ENCODE measurements at places on chromosomes 1 and 21.

GRCh38 chr1:214840356-214840755 is 237.4 kb downstream of the CENPF start:
- no peak for DNase-seq

GRCh38 chr1:158117854-158118704 is 62.6 kb upstream of the CD1D start:
- peak; percentile 71 for DNase-seq

- DNase-seq = no peak
Observed at GRCh38 chr1:217989510-217989909, 295.6 kb upstream of the RRP15 start.

- DNase-seq = peak; percentile 59
Observed at GRCh38 chr1:25563330-25564215, 20.2 kb downstream of the LDLRAP1 start.

DNA sequence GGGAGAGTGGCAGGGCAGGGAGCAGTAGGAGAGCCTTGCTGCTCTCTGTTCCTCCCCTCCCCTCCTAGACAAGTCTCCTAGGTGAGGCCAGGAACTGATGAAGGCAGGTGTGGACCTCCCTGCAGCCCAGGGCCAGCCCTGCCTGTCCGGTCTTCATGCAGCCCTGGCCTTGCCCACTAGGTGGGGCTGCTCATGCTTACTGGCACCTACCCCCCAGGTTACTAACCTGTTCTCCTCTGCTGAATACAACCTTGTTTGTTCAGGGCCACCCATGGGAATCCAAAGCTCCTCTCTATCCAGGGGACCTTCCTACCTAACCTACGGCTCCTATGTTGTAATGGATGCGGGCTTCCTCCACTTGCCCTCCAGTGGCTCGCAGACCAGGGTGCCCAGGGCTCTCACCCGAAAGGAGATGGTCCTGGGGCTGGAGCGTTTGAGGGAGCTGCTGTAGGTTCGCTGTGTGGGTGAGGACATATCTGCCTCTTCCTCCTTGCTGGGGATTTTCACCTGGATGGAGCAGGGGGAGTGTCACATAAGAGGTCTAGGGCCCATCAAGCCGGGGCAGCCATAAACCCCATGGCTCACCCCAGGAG is 7.9 kb upstream of the TNNT2 start:
- peak; percentile 73 for DNase-seq

GRCh38 chr1:89816366-89816765 is 4.5 kb upstream of the LRRC8D start:
- DNase-seq = no peak

All from activated CD4-positive, alpha-beta T cell treated with anti-CD3 and anti-CD28 coated beads for 36 hours (primary cell).